ENCODE measurements at places on chromosomes 12 and 14.

DNA sequence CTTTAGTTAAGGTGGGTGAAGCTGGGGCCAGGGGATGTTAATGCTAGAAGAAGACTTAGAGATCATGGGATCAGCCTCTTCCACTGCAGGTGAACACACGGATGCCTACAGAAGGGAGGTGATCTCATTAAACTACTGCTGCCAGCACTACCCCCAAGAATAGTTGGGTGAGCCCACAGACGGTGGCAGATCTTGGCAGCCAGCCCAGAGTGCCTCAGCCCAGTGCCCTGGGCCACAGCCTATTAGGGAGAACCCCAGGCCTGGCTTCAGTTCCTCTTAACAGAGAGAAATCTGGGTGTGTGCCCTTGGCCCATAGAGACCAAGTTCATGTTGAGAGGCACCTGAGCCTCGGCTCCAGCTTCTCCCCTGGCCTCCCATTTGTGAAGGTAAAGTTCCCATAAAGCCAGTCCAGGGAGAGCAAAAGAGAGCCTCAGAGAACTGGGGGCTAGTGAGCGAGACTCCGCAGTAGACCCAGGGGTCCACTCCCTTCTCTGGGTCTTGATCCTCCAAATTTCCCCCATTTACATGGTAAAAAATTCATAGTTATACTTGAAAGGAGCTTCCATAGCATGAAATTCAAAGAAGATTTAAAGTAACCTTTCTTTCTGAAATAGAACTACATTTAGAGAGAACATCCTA, 125.0 kb upstream of the CCND2 start:
- DNase-seq: no peak

DNA sequence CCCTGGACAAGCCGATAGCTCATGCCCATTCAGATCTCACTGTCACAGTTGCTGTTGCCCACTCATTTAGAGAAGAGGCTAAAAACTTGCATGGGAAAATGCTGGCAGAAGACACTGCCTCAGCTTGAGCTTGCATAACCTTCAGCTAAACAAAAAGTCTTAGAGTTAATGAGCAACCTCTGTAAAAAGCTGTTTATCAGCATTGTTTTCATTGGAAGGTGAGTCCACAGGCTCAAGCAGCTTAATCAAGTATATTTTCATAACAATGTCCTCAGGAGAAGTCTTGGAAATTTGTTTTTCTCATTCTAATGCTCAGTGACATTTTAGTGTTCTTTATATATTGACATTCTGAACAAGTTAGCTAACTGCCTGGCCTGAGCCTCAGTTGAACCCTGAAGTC, 872.9 kb downstream of the TMTC2 start:
- DNase-seq: no peak

DNA sequence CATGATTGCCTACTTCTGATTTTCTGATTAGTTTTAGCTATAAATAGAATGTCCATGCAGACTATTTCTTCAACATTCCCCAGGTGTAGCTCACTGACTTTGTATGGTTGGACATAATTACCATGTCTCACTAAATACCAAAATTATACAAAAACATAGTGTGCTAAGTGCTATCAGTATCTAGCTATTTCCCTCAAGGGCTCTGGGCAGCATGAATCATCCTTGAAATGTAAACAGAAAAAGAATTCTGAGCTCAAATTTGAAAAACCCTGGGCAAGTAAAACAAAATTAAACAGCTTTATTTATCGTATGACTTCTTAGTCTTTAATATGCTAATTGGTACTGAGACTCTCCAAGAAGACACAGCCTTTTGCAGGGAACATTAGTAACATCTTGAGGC, 82.9 kb downstream of the SPATA7 start:
- DNase-seq: no peak

- DNase-seq: no peak
Measured at GRCh38 chr12:22969521-22969920, 344.6 kb downstream of the ETNK1 start.

DNA sequence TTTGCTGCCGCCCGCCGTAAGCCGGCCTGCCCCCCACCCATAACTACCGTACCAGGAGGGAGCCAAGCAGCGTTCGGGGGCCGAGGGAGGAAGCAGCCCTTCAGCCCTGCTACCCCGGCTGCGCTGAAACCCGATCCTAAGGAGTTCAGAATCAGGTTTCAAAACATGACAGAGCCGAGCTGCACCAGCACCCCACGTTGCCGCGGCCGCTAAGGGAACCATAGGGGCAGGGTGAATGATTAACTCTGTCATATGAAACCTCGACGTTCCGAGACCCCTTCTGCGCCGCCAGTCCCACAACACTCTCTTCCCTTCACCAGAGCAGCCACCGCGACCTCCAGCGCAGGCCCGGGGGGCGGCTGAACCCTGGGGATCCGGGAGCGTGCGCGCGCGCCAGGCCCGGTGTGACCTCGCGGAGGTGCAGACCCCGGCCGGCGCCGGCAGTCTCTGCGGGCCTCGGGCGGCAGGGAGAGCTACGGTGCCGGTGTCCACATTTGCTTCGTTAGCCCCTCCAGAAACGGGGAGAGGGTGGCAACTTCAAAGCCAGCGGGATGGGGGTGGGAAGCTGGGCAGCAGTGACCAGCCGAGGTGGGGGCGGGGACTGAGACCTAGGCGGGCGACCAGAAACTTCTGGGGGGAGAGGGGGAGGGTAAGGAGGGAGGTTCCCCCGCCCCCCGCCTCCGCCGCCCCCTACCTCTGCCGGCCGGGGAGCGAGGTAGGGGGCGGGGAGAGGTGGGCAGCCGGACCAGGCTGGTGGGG, 1.6 kb downstream of the SIX4 start:
- peak; percentile 87 for DNase-seq

DNA sequence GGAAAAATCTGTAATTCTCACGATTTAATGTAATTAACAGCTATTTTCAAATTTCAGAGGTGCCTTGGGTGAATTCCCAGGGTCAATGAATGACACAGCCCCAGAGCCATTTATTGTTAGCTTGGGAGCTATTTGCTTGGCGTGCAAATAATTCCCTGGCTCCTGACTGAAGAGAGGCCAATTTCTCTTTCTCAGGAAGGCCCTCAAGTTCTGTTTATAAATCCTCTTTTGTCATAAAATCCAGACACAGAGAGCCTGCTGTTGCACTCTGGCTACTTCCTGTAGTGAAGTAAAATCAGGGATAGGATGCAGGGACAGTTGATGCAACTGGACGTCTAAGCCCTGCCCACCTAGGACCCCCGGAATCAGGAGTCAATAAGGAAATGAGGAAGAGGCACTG, 154.3 kb downstream of the TMX1 start:
- no peak for DNase-seq

DNA sequence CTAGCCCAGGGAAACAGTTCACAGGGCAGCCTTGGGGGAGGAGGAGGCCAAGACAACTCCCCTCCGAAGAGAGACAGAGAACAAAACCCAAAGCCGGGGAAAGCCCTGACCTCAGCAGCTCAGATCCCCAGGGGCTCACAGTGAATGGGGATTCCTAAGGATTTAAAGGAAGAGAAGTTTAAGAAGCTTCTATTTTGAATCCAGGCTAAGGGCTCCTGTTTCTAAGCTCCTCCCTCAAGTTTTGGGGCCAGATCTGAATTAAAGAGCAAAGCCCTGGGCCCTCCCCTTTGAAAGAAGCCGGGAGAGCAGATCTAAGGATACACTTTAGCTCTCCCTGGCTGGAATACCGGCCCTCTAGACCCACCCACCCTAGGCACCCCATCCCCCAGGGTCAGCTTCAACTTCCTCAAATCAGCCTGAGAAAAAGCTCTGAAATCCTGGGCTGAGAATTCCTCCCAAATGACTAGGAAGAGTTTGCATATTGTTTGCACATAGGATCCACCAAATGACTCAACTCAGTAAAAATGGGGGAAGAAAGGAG, 3.9 kb downstream of the KDM2B start:
- DNase-seq: peak; percentile 47

GRCh38 chr12:52370926-52371608, 3.8 kb upstream of the KRT85 start:
- DNase-seq: no peak

DNA sequence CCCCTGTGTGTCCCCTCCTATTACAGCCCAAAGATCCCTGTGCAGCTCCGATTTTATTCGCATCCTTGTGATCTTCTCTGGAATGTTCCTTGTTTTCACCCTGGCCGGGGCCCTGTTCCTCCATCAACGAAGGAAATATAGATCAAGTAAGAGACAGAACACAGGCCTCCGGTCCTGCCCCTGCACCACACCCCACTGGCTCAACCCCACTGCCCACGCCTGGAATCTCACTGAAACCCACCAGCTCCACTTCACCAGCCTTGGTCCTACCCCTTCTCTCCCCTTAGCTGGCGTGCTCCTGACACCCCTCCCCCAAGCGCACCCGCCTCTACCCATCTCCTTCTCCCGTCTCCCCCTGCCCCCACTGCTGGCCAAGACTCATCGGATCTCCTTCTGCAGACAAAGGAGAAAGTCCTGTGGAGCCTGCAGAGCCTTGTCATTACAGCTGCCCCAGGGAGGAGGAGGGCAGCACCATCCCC, 934 bp upstream of the TAPBPL start:
- DNase-seq: no peak

DNA sequence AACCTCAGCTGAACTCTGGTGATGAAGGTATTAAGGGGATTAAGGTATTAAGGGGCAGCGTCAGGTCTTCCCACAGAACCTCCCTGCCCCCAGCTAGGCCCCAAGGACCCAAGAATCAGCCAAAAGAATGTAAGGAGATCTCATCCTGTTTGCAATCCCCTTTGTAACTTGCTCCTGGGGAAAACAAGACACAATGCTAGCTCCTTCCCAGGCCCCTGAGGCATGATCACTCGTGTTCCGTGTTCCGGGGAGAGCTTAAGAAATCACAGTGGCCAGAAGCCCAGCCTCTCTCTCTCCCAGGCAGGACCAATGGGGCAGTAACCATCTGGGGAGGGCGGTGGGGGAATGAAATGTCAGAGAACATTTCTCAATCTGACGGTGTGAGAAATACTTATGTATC, 33.2 kb downstream of the PIGH start:
- no peak for DNase-seq

DNA sequence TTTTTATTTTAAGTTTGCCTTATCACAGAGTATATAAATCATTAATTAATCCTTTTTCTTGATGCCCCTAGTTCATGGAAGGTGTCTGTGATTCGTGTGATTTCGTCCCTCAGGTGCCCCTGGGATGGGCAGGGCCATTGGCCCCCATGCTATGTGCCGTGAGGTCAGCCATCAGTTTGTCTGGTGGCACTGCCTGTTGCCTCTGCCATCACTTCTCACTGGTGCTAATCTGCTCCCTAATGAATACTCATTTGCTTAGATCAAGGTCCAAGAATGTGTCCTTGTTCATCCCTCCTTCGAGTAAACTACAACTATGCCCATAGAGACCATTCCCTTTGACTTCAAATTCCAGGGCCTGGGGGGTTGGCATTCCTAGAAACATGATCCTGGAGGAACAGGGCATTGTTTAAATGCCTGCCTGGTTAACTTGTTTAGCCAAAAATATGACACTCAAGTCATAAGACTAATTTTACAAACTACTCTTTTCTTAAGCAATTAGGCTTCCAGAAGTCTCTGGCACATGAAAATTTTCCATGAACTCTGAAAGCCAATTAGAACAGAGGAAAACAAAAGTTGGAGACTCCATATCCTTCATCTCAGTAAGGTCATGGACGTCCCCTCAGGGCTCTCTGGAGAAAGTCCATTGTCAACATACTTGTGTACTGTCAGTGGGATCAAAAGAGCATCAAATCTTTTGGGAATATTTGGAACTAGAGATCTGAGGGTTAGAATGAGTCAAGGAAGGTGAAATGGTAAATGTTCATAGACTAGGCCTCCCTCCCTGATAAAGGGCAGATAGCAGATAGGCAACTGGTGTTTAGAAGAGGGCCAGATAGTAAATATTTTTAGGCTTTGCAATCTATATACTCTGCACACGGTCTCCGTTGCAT, 90.9 kb upstream of the PLXNC1 start:
- no peak for DNase-seq

DNA sequence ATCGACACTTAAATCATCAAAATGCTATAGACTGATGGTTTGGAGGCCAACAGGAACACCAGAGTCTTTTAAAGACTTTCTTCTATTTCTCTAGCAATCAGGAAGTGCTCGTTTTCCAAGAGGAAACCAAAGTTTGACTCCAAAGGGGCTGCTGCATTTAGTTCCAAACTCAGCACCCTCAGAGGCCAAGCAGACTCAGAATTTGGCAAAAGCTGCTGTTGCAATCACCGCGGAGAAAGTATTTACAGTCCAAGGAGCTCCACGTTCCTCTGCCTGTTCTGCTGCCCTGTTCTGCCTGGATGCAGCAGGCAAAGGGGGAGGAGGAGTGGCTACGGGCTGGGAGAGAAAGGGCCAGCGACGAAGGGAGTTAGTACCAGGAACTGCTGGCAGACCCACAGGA, 325.1 kb downstream of the BCL11B start:
- peak; percentile 19 for DNase-seq

- DNase-seq: no peak
Measured at GRCh38 chr12:15699886-15700285, 89.3 kb downstream of the EPS8 start.

DNA sequence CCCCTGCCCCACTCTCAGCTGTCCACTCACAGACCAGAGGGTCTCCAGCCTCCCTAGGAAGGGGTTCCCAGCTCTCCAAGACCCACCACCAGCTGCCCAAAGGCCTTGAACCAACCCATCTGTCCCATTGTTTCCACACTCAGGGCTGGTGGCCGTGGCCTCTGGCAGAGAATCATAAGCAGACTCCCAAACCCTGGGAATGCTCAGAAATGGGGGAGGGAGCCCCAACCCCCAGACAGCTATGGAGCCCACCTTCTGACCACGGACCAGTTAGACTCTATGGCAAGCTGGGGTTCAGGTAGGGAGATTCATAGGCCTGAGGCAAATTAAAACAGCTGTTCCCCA, 280.0 kb downstream of the DPF3 start:
- no peak for DNase-seq

- DNase-seq: no peak
Measured at GRCh38 chr14:67665868-67666267, 8.6 kb downstream of the VTI1B start.

GRCh38 chr14:105843444-105844046, 317.2 kb downstream of the TMEM121 start:
- no peak for DNase-seq

GRCh38 chr12:8077207-8077606, 4.9 kb upstream of the NECAP1 start:
- DNase-seq: no peak

DNA sequence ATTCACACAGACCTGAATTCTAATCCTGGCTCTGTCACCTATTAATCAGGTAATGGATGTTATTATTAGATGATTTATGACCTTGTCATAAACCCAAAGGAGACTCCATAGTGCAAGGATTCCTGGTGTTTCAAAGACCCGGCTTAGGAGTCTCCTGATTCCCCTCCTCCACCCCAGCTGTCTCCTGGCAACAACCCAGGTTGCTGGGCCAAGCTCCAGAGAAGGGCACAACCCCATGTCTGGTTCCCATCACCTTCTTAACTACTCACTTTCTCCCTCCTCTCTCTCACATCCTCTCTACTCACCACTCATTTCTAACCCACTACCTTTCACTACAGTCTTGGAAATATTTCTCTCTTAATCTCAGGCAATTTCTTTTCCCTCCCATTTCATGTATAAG, 41.6 kb downstream of the RHOJ start:
- no peak for DNase-seq

GRCh38 chr12:132300789-132301722, 28.3 kb downstream of the GALNT9 start:
- DNase-seq: no peak
